ENCODE measurements at places on chromosomes 2 and 18.
A peak's percentile ranks its signal among the peaks of the same experiment; 100 is the strongest.

DNA sequence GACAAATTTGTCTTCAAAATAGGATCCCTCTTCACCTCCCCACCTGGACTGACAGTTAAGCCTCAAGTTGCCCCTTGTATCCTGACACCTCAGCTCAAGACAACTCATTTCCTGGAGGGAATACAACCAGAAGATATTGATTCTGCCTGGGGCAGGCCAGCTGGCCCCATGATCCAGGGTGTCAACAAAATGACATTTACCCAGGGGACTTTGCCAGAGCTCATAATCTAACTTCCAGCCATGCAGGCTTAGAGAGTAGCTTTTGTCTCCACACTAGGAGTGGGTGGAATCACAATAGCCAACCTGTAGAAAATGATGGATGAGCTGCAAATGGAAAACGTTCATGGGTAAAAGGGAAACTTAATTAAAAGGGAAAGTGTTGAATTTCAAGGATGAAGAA lies 220.1 kb upstream of the DPP10 start:
- DNase-seq = no peak

DNA sequence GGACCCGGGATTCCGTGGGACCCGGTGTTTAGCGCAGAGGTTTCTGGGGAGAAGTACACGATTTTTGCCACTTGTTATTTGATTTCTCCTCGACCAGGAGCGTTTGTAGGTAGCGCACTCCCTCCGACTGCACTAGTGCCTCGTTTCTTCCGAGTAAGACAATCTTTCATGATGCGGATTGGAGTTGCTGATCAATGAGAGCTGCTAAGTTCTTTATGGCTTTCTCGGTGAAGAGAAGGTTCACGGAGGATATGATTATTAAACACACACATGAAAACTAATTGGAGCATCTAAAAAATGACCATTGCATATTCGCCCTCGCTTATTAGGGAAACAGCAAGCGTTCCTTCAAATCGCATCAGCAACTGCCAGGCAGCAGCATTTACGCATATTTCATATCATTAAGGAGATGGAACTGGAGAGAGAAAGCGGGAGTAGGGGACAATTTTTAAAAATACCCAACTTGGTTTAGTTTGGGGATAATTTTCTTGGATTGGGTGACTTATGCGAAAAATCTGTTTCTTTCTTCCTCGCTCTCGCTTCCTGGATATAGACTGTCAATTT lies 616 bp downstream of the EML6 start:
- peak; percentile 25 for DNase-seq

- DNase-seq = no peak
Observed at GRCh38 chr2:3059141-3059925, 318.3 kb downstream of the EIPR1 start.

DNA sequence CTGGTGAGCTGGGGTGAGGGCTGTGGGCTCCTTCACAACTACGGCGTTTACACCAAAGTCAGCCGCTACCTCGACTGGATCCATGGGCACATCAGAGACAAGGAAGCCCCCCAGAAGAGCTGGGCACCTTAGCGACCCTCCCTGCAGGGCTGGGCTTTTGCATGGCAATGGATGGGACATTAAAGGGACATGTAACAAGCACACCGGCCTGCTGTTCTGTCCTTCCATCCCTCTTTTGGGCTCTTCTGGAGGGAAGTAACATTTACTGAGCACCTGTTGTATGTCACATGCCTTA lies 10.5 kb downstream of the PROC start:
- no peak for DNase-seq

DNA sequence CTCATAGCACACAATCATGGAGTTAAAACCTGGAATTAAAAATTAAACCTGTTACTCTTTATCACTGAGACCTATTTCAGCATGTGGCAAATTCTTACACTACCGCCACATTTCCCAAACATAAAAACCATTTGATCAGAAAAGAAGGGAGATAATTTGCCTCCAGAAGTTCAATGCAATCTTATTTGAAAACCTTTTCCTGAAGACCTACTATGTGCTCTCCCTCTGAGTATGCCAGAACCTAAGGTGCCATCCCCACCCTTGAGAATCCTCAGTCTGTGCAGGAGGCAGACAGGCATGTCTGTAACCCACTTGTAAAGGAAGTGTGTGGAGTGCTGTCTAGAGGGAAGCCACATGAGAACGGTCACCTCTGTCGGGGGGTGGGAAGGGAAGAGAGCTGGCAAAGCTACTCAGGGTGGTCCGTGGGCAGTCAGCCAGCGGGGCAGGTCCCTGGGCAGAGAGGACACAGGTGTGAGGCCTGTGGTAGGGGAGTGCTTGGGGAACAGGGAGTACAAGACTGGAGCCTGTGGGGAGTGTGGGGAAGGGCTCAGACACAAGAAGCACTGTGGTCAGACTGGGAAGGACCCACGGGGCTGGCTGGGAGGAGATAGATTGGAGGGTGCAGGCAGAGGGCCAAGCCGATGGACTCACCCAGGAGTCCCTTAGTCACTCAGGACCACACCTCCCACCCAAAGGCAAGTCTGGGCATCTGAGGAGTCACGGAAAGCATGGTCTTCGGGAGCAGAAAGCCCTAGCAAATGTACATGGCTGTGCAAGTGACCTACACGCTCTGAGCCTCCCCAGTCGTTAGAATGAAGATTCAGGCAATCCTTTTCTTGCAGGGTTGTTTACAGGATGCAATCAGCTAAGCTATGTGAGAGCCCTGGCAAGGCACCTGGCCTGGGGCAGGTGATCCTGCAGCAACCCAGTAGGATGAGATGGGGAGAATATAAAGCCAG lies 22.8 kb downstream of the CRACDL start:
- DNase-seq = peak; percentile 56

- DNase-seq = no peak
Observed at GRCh38 chr18:47595831-47596501, 334.5 kb downstream of the SMAD2 start.

GRCh38 chr2:97951155-97951680 lies 44.5 kb downstream of the TMEM131 start:
- no peak for DNase-seq

GRCh38 chr2:64929333-64929732 lies 59.9 kb upstream of the SLC1A4 start:
- DNase-seq = no peak

DNA sequence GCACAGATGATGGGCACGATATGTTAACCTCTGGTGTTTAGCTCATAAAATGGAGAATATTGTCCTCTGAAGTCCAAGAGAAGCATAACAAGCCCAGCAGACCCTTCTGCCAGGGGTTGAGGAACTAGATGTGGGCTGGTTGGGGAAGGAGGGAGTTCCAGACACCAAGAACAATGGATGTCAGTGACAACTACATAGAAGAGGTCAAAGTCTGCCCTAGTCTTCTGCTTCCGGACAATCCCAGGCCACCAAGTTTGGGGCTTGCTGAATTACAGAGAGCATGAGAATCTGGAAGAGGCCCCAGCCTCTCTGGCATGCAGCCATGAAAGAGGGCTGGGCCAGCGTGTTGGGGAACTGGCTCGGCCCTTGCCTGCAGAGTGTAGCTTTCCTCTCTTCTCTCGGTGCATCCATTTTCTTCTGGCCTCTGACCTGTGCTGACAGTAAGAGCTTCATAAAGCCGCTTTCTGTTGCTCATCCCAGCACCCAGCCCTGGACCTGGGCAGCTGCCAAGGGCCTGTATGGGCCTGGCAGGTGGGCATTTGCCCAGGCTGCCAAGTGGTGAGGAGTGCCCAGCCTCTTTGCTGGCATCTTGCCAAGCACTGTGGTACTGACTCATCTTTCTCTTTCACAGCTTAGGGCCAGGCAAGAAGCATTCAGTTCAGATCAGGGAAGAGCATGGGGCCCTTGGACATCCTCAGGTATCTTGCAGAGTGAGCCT lies 14.6 kb upstream of the LAPTM4A start:
- peak; percentile 98 for DNase-seq

DNA sequence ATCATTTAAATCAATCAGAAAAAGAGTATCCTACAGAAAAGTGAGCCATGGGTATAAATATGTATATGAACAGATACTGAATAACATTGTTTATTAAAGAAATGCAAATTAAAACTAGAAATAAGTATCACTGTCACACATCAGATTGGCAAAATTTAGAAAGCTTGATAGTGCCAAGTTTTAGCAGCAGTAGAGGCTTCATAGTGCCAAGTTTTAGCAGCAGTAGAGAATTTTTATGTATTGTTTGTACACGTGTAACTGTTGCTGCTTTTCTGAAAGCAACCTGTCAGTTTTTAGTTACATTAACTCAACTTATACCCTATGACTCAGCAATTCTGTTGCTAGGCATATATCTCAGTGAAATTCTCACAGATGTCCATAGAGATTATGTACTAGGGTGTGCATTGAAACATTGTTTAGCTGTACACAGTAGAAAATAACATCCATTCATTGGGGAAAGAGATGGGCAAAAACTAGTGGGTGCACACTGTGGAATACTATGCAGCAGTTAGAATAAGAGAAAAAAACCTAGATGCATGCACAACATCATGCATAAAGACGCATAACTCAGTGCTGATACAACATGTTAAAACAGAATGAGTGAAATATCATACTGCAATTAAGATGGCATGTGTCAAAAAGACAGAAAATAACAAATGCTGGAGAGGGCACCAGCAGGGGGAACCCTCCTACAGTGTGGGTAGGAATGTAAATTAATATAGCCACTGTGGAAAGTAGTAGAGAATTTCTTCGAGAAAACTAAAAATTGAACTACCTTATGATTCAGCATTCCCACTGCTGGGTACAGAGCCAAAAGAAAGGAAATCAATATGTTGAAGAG lies 294.5 kb upstream of the NT5C1B start:
- peak; percentile 50 for DNase-seq

DNA sequence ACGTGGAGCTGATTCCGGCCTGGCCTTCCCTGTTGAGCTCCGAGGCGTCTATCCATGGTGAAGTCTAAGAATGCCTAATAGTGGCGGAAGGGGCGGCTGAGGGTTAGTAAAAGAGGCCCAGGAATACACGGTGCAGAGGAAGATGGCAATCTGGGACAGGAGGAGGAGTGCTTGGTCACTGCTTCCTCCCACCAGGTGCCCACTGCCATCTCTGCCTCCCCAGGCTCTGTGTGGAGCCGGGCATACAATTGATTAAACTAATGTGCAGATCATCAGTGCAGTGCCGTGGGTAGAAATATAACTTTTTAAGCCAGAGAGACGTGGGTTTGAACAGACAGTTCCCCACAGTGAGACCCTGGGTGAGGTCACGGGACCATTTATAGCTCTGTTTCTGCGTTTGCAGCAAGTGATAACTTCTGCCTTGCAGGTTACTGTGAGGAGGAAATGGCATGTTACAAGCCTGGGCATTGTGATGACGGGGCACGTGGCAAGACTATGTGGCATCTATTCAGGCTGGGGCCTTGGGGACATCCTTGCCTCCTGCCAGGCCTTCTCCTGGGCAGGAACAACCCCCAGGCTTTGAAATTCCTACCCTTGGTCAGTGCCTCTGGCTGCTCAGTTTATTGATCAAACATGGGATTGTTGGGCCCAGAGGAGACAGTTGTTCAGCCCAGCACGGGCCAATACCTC lies 204.9 kb downstream of the ASB1 start:
- no peak for DNase-seq

DNA sequence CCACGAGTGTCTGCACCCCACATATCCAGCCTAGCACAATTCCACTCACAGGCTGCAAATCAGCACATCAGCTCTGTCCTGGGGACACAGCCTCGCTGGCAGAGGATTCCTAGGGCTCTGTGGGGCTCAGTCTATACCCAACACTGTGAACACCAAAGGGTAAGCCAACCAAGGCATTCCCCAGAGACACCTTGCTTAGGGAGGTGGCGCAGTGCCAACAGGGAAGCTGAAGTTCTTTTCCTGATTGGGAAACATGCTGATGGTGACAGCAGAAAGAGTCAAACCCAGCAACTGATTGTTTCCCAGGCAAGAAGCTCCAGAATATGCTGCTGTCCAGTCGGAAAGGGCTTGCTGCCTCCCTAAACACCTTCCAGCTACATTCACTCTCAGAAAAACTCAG lies 55.8 kb downstream of the TTC32 start:
- no peak for DNase-seq

- DNase-seq = no peak
Observed at GRCh38 chr2:16246281-16246850, 306.0 kb downstream of the MYCN start.
